ENCODE measurements at places on chromosomes 6 and 20. TPM values are rescaled to one million over a fixed set of nuclear protein-coding genes. Genes with fewer than 3 reads are reported as not detected.

DAAM2 gene
- total RNA-seq, result 34.6 TPM

MTFR2 gene
- total RNA-seq, result 1.4 TPM

DNA sequence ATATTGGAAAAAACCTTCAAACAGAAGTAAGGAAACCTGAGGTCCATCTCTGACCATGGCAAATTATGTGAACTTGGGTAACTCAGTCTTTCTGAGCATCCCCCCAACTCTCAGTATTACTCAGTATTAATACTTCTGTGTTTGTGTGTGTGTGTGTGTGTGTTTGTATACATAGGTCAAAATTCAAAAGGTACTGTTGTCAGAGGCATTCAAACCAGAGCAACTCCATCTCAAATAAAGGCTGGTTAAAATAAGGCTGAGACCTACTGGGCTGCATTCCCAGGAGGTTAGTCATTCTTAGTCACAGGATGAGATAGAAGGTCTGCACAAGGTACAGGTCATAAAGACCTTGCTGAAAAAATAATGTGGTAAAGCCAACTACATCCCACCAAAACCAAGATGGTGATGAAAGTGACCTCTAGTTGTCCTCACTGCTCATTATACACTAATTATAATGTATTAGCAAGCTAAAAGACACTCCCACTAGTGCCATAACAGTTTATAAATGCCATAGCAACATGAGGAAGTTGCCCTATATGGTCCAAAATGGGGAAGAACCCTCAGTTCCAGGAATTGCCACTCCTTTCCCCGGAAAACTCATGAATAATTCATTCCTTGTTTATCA lies 33.3 kb upstream of the SLC22A16 start:
- H3K27ac ChIP-seq, result no peak overlapping the region
- H3K36me3 ChIP-seq, result no peaks in the 10 kb centered on the region
- H3K4me3 ChIP-seq, result no peak overlapping the region
- DNase-seq, result no peak

TMEM244 gene
- not detected for total RNA-seq

HMGN3 gene
- 69.8 TPM for total RNA-seq

- peaks cover 25% of the 10 kb centered on the region for H3K27me3 ChIP-seq
- H3K4me3 ChIP-seq, result no peak overlapping the region
- H3K4me1 ChIP-seq, result no peaks in the 10 kb centered on the region
- no peaks in the 10 kb centered on the region for H3K36me3 ChIP-seq
- DNase-seq, result no peak
- H3K27ac ChIP-seq, result no peak overlapping the region
Measured at GRCh38 chr20:63163171-63163570, 52.8 kb downstream of the YTHDF1 start.

DNA sequence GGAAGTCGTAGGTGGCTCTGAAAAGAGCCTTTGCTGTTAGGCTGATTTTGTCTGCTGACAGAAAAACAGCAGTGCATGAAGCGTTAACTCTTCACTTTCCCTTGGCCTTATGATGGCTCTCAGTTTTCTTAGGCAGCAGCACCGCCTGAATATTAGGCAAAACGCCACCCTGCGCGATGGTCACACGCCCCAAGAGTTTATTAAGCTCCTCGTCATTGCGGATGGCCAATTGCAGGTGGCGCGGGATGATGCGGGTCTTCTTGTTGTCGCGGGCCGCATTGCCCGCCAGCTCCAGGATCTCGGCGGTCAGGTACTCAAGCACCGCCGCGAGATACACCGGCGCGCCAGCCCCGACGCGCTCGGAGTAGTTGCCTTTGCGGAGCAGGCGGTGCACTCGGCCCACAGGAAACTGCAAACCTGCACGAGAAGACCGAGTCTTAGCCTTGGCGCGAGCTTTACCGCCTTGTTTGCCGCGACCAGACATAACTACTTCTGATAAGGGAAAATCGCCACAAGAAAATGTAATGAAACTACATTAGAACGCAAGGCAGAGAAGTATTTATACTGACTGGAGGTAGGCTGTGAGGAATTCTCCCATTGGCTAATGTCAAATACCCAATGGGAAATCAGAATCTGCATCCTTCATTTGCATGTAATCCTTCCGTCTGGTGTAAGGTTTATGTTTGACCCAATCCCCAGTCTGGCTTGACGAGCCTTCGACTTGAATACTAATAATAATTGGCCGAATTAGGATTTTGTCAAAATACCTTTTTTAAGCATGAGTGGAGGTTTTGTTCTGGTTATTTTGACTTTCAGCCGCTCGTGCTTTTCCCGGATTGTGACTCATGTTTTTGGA lies 53.9 kb upstream of the HFE start:
- no peaks in the 10 kb centered on the region for H3K27me3 ChIP-seq
- H3K4me1 ChIP-seq, result peaks cover 14% of the 10 kb centered on the region
- H3K4me3 ChIP-seq, result peak overlapping the region; percentile 64
- H3K27ac ChIP-seq, result peak overlapping the region; percentile 83

ERVFRD-1 gene
- total RNA-seq, result 0.55 TPM

DNA sequence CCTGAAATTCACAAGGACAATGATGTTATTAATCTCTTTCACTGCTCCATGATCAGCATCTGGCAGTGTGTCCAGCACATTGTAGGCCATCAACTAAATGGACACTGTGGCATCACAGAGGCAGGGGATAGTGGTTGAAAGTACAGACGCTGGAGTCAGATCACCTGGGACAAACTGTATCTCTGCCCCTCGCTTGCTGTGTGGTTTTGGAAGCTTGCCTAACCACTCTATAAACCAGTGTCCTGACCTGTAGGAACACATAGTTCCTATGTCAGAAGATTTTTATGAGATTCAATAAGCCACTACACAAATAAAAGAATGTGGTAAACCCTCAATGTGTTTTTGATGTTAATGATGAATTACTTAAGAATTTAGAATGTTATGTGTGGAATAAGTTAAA lies 219.3 kb upstream of the RNF217 start:
- no peak for DNase-seq
- H3K27ac ChIP-seq, result no peak overlapping the region
- no peak overlapping the region for H3K4me3 ChIP-seq
- no peaks in the 10 kb centered on the region for H3K36me3 ChIP-seq
- no peaks in the 10 kb centered on the region for H3K4me1 ChIP-seq

SASH1 gene
- 108 TPM for total RNA-seq

All from upper lobe of right lung (tissue), 1 donor.